ENCODE measurements at places on chromosomes 6 and 20.
A peak's percentile ranks its signal among the peaks of the same experiment; 100 is the strongest.

DNA sequence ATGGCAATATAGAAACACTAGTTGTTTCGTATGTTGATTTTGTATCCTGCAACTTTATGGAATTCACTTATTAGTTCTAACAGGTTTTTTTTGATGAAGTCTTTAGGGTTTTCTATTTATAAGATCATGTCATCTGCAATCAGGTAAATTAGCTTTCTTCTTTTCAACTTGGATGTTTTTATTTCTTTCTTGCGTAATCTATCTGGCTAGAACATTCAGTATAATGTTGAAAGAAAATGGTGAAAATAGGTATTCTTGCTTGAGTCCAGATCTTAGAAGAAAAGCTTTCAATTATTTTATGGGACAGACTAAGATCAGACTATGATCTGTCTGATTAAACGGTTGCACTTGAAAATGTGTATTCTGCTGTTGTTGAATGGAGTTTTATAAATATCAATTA is 820.8 kb upstream of the ADGRB3 start:
- DNase-seq = no peak

DNA sequence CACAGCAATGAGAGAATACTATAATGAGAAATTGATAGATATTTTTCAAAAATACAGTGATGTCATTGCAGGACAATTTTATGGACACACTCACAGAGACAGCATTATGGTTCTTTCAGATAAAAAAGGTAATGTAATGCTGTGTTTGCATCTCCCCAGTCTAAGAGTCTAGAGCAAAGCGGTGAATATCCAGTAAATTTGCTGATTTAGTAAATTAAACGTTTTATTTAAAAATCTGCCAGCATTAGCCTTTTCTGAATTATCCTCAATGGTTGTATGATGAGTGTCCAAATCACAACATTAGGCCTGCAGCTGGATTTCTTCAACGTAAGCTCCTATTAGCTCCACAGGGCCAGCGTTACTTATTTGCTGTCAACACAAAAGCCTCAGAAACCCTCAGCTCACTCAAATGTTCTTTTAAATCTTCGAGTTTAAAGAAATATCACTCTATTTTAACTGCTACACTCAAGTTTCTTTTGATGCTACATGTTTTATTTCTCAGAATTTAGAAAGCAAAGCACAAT is 16.0 kb downstream of the SMPDL3A start:
- no peak for DNase-seq

DNA sequence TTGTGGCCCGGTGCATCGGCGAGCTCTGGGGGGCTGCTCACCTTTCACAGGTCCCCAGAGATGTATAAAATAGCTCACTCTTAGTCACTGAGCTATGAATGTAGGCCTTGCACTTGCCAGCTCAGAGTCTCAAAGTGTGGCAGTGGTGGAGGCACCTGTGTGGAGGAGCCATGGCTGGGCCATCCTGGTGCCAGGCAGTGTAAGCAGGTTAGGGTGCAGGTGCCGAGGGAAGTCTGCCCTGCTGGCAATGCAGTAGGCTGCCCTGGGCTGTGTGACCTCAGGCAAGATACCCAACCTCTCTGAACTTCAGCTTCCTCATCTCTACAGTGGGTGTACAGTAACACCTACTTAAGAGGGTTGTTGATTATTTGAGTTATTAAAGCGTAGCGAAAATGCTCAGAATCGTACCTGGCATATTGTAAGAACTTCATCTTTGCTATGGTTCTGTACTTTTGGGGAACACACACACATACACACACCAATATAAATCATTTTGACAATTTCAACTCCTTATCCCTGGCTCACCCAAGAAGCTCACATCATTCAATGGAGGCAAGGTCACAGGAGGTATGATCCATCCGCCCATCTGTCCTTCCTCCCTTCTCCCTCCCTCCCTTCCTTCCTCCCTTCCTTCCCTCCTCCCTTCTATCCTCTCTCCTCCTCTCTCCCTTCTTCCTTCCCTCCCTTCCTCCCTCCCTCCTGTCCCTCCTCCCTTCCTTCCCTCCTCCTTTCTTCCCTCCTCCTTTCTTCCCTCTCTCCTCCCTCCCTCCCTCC is 66.8 kb upstream of the STX16 start:
- DNase-seq = no peak

- no peak for DNase-seq
Observed at GRCh38 chr6:170444811-170445211, 108.3 kb downstream of the PSMB1 start.

- DNase-seq = no peak
Observed at GRCh38 chr20:60667641-60668040, 584.4 kb upstream of the CDH4 start.

- DNase-seq = no peak
Observed at GRCh38 chr20:54337144-54337543, 129.3 kb downstream of the PFDN4 start.

DNA sequence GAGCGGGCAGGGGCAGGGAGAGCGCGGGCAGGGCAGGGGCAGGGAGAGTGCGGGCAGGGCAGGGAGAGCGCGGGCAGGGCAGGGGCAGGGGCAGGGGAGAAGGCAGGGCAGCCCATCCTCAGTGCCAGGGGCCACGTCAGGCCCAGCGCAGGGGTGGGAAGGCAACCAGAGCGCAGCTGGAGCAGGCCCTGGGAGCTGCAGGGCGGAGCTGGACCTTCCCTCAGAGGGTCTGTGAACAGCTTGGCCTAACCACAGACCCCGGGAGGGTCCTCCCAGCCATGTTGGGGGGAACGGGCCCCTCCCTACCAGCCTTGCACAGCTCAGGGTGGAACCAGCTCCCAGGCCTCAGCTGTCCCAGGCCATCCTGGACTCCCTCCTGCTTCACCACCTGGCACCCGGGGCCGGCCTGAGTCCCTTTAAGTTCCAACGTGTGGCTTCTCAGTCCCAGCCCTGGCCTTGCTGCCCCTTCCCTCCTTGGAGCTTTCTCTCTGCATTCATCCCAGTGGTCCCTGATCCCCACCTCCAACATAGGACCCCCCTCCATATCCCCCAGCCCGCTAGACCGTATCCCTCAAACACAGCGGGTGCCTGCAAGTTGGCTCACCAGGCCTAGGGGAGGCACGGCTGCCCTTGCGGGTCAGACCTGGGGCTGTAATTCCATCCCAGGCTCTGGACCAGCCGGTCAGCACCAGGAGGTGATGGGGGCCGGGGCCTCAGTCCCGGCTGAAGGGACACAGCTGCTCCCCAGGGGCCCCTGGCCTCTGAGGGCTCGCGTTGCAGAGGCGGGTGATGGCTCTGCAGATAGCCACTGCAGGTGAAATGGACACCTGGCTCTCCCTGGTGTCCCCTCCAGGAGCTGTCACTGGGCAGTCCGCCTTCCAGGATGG is 5.6 kb upstream of the ZBTB46 start:
- DNase-seq = no peak

GRCh38 chr6:38853236-38853635 is 138.1 kb downstream of the DNAH8 start:
- DNase-seq = no peak

DNA sequence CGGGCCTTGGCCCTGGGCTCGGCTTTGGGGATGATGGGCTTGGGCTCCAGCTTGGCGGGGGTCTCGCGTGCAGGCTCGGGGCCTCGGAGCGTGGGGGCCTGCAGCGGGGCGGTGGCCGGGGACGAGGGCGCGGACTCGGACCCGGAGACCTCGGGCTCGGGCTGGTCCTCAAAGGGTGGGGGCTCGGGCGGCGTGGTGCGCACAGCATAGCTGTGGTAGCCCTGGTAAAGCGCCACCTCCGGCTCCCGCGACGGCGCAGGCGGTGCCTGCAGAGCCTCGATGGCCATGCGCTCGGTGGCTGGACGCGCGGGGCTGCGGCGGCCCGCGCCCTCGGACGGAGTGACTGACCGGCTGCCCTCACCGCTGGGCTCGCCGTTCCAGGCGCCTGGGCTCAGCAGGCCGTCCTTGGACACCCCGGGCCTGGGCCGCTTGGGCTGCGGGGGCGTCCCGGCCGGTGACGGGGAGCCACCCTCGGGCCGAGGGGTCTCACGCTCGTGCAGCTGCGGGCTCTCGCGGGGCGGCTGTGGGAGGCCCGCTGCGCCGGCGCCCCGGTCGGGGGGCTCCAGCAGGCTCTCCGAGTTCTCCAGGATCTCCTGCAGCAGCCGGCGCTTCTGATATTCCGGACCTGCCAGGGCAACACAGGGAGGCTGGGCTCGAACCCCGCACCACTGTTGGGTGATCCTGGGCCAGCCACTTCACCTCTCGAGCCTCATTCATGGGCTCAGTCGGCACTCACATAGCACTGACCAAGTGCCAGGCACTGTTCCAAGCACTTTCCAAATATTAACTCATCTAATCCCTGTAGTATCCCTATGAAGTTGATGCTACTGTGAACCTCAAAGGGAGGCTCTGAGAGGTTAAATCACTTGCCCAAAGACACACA is 71.0 kb downstream of the JPH2 start:
- DNase-seq = no peak

DNA sequence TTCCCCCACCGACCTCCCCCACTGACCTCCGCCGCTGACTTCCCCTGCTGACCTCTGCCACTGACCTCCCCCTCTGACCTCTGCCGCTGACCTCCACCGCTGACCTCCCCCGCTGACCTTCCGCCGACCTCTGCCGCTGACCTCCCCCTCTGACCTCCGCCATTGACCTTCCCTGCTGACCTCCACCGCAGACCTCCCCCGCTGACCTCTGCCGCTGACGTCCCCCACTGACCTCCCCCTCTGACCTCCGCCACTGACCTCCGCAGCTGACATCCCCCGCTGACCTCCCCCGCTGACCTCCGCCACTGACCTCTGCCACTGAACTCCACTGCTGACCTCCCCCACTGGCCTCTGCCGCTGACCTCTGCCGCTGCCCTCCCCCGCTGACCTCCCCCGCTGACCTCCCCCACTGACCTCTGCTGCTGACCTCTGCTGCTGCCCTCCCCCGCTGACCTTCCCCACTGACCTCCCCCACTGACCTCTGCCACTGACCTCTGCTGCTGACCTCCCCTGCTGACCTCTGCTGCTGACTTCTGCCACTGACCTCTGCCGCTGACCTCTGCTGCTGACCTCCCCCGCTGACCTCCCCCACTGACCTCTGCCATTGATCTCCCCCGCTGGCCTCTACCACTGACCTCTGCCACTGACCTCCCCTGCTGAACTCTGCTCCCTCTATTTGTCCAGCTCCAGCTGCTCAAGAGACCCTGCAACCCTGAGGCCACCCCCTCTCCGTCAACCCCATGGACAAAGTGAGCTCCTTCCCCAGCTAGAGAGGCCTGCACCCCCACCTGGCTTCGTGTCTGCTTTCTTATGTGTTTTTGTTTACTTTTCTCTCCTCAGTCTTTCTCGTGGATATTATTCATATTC is 91.4 kb upstream of the AFDN start:
- no peak for DNase-seq

DNA sequence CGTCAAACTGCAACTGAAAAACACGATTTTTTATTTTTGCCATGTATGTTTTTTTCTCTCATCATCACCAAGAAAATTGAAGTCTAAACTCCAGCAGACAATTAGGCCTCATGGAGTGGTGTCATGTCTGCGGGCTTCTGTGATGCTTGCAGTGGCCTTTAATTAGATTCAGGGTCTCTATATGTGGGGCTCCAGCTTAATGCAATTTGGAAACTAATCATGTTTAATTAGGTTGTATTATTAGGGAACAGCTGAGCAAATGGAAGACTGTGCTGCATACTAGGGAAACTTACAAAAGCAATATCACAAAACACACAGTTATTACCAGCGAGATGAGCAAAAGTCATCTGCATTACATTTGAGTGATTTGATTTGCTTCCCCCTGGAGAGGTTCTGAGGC is 132.9 kb upstream of the PMEPA1 start:
- DNase-seq = no peak

GRCh38 chr6:4188801-4189200 is 53.4 kb upstream of the ECI2 start:
- DNase-seq = no peak

DNA sequence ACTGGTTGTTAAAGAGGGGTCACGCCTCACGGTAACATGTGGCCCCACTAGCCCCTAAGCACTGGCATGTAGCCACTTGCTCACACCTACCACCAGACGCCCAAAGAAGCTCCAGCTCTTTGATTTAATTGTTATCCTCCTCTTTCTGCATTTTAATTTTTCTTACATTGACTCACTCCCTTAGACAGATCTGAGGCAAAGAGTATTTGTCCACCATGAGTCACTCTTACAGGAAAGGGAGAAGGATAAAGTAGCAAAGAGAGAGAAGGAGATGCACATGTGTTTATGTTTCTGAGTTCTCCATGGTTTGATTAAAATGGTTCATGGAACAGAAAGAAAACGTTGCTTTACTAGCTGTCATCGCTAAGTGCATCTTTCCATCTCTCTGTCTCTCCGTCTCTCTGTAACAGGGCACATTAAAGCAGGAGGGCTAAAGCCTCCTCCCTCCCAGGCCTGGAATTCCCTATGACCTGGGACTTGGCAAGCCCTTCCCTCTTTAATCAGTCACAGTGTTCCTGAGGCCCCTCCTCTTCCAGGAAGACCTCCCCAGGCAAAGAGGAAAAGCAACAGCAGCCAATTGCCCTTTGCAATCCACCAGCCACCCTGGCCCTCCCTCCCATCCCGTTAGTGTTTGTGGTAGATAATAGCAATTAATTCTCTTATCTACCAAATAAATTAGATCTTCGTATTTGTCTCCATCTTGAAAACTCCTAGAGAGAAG is 112.8 kb upstream of the TSHZ2 start:
- no peak for DNase-seq

DNA sequence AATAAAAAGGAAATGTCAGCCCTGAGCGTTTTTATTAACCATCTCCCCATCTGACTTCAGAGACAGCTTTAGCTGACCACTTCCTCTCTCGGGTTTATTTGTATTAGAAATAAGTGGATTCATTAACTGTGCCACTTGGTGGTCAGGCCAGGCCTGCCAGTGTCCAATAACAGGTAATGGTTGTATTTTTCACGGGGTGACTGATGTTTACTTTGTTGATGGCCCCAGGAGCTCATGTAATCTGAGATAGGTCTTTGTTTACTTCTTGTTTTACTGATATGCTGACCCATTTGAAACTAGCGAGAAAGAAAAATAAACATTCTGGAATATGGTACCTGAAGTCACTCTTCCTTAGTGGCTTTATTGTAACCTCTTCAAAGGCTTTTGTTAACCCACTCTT is 504.3 kb upstream of the SLC35B3 start:
- no peak for DNase-seq

GRCh38 chr6:41723530-41724227 is 11.7 kb downstream of the TFEB start:
- DNase-seq = no peak

- peak; percentile 68 for DNase-seq
Observed at GRCh38 chr6:98947411-98948292, at the start of gene FBXL4. TSS of gene FBXL4 (minus strand) at chr6:98947946. CDS start at chr6:98926988, 20,958 bp downstream.

DNA sequence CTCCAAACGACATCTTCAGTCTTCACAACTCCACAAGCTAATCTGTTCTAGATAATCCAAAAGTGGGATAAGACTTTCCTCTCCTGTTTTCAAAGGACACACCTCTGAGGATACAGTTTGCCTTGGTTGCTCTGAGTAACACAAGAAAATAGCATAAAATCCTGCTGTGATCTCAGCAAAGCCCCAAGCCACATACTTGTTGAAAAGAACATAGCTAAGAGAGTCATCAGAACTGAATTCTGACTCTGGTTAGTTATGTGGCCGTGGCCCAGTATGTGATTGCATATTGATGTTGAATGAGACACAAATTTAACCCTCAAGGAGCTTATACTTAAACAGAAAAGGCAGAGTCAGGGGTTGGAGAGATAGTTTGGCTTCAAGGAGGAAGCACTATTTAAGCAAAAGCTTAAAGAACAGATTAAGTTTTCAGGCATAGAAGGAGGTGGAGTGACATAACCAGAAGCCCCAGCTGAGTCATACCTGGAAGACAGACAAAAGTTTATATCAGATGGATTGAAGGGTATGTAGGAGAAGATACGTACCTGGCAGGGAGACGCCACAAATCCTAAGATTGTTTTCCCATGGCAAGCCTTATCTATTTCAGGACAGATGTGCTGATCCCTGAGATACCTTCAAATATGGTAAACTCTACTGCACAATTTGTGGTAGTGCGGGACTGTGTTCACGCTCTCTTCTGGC is 41.2 kb downstream of the OPN5 start:
- DNase-seq = no peak

Data from stimulated activated CD4-positive, alpha-beta T cell treated with anti-CD3 and anti-CD28 coated beads, TNF-alpha, amount 100 ng/mL, for 24 hours (primary cell).